ENCODE measurements at places on chromosomes 16 and 17. TPM values are rescaled to one million over a fixed set of nuclear protein-coding genes. Genes with fewer than 3 reads are reported as not detected.

The NDE1 gene
- total RNA-seq = 60.4 TPM

The RRAD gene
- total RNA-seq = 0.50 TPM

The KRTAP9-9 gene
- total RNA-seq = not detected

The PRAC1 gene
- not detected for total RNA-seq

The FAM83G gene
- 27.0 TPM for total RNA-seq

The ADAM11 gene
- 0.41 TPM for total RNA-seq

The KRTAP4-3 gene
- not detected for total RNA-seq

The LPO gene
- 0.18 TPM for total RNA-seq

All from activated T-cell treated with anti-CD3 and anti-CD28 coated beads, Interleukin-2, amount 50 U/mL, for 4 hours (primary cell).